Right renal pelvis (tissue), 4 donors: ENCODE measurements at places on chromosomes 5 and 9. TPM values are rescaled to one million over a fixed set of nuclear protein-coding genes. Genes with fewer than 3 reads are reported as not detected.

The SPINK1 gene
- polyA plus RNA-seq = 108 TPM

The C5orf52 gene
- polyA plus RNA-seq = not detected

The SLC4A9 gene
- 17.6 TPM for polyA plus RNA-seq

DNA sequence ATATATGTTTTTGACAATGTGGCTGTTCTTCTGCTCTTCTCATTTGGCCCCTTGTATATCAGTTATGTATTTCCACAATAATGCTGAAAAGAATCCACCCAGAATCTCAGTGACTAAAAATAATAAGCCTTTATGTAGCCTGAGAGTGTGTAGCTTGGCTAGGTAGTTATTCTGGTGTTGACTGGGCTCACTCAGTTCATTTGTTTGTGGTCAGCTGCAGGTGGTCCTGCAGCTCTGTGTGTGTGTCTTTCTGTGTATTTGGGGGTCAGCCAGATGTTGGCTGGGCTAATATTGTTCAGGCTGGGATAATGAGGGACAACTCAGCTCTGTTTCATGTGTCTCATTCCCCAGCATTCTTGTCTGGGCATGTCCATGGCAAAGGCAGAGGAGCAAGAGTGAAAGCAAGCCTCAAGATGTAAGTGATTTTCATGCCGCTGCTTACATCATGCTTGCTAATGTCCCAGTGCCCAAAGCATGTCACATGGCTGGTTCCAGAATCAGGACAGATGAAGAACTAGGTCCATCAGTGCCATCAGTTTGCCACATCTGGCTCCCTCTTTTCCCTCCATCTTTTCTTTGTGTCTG lies 162.8 kb downstream of the KCTD16 start:
- DNase-seq = no peak

DNA sequence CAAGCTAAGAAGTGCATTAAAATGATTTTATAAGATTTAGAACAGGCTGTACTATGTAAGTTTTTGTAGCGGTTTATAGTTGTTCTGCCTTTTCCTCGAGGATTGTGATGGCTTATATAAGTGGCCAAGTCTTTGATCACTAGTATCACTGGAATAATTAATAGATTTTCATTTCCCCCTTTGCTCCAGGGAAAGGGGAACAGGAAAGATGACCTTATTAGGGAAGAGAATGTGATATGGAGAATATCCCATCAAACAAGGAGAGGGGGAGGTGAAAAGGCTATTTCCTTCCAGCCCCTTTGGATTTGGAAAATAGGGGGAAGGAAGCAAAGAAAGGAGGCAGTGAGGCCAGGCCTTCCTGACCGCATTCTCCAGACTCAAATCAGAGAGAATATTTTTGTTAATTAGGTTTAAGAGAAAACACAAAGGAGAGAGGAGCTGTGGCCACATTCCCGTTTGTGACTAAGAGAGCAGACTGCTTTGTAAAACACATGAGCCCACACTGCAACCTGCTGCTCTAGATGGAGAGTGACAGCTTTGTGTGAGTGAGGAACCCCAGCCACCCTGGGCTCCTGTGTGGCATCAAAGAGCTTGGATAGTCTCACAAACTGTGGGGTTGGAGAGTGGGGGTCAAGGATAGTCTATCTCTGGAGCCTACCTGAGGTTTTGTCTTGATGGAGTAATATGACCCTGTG lies 359.5 kb downstream of the DTWD2 start:
- DNase-seq = no peak
